AG10803 (cell line): ENCODE measurements at places on chromosomes 3 and 15.

- no peak for DNase-seq
These were observed 200.0 kb upstream of the TOPAZ1 start for GRCh38 chr3:44041726-44042125.

GRCh38 chr3:58880182-58880581, 169.6 kb downstream of the CFAP20DC start:
- DNase-seq, result no peak

DNA sequence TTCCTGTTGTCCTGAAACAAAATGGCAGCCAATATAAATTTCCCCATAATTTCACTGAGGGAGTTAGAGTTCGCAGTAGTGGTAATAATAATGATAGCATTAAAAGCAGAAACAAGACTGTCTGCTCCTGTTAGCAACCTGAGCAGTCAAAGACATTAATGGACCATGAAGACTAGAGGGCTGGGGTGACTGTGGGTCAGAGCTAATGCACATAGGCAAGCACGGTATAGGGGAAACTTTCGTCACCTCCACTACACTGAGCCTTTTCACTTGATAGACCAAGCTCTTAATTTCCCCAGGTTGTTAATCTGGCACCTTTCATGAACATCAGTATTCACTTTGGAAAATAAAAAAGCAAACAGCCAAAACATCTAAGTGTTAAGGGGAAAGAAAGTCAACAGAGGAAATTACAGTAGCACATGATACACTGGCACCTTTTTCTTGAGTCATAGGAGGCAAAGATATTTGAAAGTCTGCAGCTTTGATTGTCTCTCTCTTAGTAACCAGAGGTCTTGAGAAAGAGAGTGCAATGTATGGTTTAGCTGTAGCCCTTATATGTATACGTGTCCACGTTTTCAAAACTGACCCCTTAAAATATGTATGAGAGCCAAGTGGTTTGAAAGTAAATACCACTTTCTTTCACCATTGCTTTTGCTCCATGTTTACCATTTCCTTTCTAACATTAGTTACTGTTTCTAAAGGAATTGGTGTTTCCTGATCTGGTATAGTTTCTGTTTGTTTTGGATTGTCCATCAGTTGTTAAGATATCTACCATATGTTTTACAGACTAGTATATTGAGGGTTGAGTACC, 104.8 kb downstream of the FILIP1L start:
- no peak for DNase-seq

DNA sequence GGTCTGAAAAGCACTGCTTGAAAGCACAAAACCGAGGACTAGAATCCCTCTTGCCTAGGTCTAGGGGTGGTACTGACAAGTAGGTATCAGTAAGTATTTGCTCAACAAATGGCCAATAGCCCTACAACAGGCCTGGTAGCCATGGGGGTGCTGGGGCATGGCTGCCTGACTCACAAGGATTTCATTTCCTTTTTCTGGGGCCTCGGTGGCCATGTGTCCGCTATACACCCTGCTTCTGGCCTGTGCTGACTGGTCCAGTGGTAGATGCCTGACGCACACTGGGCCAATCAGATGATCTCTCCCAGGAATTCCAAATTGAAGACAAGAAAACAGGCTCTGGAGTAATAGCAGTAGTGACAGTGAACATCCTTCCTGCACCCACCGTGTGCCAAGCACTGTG, 29.4 kb downstream of the MELTF start:
- DNase-seq, result no peak

GRCh38 chr15:94412979-94413746, 181.8 kb downstream of the MCTP2 start:
- DNase-seq, result peak; percentile 16

DNA sequence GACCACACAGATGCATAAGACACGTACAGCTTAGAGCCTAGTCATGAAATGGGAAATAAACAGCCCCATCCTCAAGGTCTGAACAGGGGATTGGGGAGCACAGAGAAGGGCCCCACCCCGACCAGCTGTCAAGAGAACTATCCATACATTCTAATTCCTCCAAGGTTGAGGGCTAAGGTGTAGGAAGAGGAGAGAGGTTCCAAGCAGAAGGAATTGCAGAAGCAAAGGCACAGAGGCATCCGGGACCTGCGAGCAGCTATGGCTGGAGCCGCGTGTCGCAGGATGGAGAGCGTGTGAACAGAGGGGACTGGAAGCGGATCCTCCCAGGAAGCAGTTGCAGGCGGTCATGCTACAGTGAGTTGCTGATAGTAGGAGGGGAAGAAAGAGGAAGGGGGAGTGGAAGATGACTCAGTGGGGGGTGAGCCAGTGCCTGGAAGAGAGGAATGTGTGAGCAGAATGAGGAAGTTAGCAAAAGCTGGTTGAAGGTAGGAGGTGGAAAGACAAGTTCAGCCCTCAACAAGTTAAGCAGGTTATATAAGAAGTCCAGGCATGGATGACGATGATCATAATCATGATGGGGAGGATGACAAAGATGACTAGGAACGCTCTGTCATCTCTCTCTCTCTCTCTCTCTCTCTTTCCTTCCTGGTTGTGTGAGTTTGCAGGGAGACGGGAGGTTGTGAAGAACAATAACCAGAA, 89.7 kb downstream of the LIPC start:
- DNase-seq, result peak; percentile 66

DNA sequence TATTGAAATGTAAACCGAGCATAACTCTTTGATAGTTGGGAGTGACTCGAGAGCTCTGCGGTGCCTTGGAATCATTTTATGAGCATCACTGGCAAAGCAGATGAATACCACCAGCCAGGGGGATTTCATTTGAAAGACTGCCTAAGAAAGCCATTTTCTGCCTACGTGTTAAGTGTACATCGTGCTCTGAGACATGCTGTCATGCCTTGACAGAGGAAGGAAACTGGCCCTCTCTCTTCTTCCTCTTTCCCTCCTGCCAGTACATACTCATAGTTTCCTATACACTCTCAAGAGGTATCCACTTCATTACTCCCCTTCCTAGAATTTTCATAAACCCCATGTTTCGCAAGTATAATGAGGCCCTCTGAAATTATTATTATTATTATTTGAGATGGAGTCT, 8.8 kb downstream of the BCL2A1 start:
- DNase-seq, result no peak

GRCh38 chr15:28122038-28122949, 23.2 kb upstream of the OCA2 start:
- DNase-seq, result no peak

DNA sequence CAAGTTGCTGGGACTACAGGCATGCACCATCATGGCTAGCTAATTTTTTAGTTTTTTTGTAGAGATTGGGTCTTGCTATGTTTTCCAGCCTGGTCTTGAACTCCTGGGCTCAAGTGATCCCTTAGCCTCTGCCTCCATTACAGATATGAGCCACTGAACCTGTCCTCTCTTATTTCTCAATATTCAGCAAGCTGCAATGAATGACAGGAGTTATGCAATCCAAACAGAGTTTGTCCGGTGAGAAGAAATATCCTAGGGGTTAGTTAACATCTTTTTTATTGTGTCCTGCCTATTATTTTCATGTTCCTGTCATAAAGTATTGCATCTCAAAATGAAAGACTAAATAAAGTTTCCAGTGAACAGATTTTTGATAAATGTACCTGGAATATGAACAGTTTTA, 1161.4 kb downstream of the OTOL1 start:
- no peak for DNase-seq

DNA sequence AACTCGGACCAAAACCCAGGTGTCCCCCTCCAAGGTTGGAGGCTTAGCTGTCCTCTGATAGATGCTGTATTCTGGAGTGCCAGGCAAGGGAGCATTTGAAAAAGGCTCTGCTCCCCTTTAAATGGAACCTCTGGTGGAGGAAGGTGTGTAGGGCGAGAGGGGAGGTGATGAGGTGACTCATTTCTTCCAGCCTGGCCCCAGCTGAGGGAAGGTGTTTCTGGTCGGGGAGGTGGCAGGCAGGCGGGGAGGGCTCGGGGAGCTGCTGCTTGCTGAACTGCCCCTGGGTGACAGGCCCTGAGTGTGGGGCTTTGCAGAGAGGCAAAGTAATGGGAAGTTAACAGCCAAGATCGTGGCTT, 18.8 kb downstream of the PSTPIP1 start:
- no peak for DNase-seq

DNA sequence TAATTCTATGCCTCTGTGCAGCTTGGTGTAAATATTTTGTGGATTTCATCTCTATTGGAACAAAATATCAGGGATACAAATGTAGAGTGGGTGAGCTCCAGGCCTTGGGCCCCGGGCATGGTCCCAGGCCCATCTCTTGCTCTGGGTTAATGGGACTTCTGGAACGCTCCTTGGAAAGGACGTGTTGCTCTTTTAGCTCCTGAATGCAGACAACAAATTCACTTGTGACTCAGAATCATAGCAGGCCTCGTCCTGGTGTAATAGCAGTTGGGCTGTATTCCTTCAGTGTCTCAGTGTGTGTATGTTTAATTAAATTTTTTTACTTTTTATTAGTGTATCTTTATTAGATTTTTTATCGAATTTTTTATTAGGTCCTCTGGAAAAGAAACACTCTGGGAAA, 266.7 kb upstream of the C2CD4B start:
- no peak for DNase-seq

- DNase-seq, result no peak
These were observed 98.6 kb downstream of the SUCNR1 start for GRCh38 chr3:151971814-151972579.

DNA sequence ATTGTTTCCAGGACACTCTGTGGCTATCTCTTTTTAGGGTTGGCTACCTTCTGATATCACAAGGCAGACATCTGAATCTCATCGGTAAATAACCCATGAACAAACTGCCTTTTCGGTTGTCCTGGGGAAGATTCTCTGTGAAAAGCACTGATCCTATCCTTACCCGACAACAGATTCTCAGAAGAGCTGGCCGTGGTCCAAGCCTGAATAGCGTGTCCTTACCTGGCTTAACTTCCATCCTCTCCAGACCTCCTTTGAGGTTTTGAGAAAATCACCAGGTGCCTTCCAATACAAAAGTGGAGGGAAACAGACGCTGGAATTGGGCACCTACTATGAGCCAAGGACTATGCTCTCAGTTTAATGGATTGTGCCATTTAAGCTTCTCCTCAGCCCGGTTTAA, 87.4 kb upstream of the ARHGEF3 start:
- no peak for DNase-seq

- DNase-seq, result peak; percentile 54
These were observed 30.7 kb downstream of the C3orf38 start for GRCh38 chr3:88180398-88180999.

- DNase-seq, result no peak
These were observed 55.7 kb upstream of the GRM7 start for GRCh38 chr3:6805236-6805635.

DNA sequence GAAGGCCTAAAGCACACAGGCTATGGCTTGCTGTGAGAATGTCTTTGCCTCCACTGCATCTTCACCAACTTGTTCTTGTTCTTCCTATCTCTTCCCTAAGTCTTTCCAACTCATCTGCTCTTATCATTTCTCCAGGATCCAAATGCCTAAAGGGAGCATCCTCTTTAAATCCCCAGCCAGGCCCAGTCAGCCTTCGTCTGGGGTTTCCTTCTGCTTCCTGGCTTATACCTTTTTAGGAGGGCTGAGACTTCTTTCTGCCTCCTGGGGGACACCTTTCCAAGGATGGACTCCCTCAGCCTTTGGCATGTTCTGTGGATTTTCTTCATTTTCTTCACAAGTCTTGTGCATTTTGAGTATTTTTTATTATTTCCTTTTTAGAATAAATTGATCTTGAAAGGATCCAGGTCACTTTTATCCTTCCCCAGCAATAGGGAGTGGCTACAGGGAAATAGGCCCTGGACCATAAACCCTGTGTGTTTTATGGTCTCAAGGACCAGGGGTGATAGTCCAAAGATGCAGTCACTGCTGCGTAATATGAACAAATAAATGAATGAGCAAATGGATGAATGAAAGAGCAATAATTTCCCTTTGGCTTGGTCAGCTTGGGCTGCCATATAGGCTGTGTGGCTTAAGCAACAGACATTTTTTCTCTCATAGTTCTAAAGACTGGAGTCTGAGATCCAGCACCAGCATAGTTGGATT, 122.1 kb upstream of the LRIG1 start:
- DNase-seq, result no peak

DNA sequence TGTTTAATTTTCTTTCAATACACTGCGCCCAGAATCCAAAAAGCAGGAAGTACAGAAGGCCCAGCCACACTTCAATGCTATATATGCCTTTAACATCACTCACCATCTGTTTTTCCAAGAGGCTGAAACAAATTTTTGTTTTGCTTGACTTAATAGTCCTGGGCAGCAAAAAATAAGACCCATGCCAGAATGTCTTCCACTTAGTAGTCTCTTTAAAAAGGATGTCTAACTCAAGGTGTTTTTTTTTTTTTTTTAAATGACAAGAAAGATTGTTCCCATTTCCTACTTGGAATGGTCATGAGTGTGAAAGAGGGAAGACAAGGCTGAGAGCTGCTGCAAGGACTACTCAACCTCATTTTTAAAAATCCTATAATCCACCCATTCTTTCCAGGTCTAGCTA, 590.3 kb upstream of the SGO1 start:
- no peak for DNase-seq

- no peak for DNase-seq
These were observed 542.3 kb downstream of the EDEM1 start for GRCh38 chr3:5729852-5730251.

DNA sequence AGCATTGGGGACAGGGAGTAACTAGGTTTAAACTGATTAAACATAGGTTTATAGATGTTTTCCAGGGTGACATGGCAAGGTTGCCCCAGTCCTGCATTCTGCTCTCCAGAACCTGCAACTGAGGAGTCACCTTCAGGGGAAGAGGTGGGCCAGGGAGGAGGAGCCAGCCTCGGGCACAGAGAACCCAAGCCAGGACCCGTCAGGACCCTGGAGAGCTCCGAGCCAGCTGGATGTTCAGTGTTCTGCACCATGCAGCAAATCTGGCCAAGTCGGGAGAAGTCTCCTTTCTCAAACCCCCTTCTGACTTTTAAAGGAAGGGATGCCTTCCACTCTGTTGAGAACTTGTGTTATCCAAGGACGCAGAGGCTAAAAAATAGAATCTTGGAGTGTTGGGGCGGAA, 62.1 kb upstream of the SLC6A11 start:
- DNase-seq, result peak; percentile 13

GRCh38 chr3:56958879-56959278, 101.6 kb upstream of the SPATA12 start:
- no peak for DNase-seq

GRCh38 chr3:11909726-11910125, 63.0 kb upstream of the TAMM41 start:
- DNase-seq, result no peak

DNA sequence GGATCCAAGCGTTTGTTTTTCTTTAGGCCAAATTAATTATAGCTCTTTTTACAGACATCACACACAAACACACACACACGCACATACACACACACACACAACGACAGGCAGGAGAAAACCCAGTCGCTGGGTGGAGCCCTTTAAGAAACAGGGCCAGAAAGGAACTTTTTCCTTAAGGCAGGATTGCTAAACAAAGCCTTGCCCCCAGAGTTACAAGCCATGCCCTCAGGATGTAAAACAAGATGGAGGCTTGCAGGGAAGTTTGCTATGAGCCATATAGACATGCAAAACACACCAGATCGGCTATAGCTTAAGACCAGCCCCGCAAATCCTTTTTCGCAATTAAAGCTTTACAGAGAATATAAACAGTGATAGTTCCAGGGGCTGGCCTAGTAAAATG, 16.3 kb upstream of the IQCF2 start:
- no peak for DNase-seq
